Hematopoietic multipotent progenitor cell treated with erythropoietin and hydrocortisone succinate and interleukin-3 and kit ligand, for 8 days (in vitro differentiated cells): ENCODE measurements at places on chromosomes 12 and 14.

GRCh38 chr14:74549588-74549987 is 56.0 kb downstream of the ISCA2 start:
- no peak for DNase-seq

DNA sequence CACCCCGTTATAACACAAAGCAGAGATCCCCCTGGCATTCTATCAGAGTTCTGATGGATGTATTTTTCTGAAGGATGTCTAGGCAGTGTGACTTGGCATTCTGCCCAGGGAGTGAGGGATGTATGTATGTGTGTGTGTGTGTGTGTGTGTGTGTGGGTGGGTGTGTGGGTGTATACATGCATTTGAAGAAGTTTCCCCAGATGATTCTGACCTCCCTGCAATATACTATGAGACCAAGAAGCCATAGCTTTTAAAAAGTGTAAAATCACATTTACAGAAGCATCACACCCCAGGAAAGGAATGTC is 59.7 kb upstream of the NAP1L1 start:
- DNase-seq = no peak

DNA sequence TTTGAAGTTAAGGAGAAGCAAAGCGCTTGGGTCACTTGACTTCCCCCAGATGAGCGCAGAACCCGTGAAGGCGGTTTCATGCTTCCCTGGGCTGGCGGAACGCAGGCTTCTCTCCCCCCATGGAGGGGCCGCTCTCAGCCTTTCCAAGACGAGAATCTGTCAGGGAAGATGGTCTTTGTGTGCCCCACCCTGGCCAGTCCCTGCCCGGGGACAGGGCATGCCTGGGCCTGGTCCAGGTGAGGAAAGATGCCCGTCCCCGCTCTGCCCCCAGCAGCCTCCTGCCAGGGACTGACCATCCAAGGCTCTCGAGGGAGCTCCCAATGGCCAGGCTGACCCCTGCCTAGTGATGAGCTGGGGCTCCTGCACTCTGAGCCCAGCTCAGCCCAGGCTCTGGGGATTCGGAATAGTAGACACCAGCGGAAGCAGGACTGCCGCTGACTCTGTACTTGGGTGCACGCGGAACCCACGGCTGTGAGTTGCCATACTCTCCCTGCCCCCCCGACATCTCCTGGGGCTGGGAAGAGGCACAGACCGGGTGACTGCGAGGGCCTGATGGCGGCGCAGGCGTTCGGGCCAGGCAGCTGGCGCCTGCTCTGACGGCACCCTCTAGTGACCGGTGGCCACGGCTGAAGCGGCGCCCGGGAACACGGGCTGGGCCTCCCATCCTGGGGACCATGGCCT is 142.2 kb upstream of the FKBP4 start:
- DNase-seq = no peak

DNA sequence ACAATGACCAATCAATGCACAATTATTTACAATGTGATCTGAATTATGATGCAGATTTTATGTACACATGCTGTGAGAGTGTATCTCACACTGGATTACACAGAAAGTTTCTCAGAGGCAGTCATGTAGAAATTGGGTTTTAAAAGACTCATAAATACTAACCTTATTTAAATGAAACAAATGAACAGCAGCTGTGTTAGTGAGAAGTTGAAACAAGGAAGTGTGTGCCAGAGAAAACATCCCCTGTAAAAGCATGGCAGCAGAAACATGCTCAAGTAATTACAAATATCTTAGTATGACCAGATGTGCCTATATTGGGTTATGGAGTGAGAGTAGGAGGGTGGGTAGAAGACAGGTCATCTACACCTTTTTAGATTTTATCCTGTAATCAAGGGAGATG is 723.7 kb downstream of the C12orf50 start:
- no peak for DNase-seq

DNA sequence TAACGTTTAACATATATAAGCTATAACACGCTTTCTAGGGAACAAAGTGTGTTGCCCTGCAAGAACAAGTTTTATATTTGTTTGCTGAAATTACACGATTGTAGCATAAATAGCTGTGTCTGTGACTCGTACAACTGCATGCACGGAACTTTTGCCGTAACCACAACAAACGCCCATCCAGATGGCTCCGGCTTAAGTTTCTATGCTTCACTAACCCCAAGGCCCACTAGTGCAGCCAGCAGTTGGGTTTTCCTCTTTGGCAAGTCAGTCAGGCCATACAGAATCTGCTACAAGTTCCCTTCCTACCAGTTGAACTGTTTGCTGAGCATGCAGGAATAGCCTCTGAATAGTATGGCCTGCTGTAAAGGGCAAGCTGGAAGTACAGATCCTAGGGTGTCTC is 12.1 kb downstream of the CSRP2 start:
- no peak for DNase-seq

GRCh38 chr12:29713729-29714128 is 70.0 kb downstream of the TMTC1 start:
- DNase-seq = no peak

- DNase-seq = peak; percentile 82
These were observed 41.9 kb upstream of the NCOR2 start for GRCh38 chr12:124609041-124609989.

GRCh38 chr12:121107681-121108080 is 25.0 kb upstream of the P2RX7 start:
- no peak for DNase-seq

DNA sequence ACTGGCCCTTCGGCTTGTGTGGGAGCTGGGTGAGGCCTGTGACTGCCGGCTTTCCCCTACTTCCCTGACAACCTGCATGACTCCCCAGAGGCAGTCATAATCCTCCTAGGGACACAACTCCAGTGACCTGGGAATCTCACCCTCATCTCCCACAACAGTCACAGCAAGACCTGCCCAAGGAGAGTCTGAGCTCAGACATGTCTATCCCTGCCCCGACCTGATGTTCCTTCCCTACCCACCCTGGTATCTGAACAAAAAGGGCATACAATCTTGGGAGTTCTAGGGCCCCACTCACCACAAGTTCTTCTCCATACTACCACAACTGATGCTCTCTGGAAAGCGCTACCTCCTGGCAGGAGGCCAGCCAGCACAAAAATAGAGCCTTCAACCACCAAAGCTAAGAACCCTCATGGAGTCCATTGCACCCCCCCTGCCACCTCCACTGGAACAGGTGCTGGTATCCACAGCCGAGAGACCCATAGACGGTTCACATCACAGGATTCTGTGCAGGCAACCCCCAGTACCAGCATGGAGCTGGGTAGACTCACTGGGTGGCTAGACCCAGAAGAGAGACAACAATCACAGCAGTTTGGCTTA is 16.8 kb downstream of the ATP23 start:
- no peak for DNase-seq

DNA sequence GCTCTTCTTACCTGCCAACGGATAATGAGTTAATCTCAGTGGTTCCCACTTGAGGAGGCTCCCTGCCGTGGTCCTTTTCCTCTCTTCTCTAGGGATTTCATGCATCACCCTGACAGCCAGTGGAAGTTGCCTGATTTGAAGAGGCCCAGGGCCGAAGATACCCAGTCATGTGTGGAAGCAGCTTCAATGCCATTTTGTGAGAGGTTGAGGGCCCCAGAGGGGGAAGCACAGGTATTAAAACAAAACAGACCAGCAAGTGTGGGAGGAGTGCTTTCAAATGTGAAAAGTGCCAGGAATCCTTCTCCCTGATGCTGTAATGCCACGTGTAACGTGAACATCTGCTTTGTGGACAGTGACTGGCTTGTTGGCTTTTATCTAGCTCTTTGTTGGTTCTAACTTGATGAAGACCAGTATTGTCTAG is 1.5 kb downstream of the TCP11L2 start:
- no peak for DNase-seq

GRCh38 chr12:69044887-69045286 is 111.9 kb upstream of the CPM start:
- DNase-seq = no peak

- DNase-seq = no peak
These were observed 2.5 kb upstream of the TTC7B start for GRCh38 chr14:90818715-90819114.

GRCh38 chr12:132761921-132762583 is 420 bp upstream of the ANKLE2 start:
- DNase-seq = peak; percentile 82

GRCh38 chr12:42162193-42162592 is 17.5 kb upstream of the GXYLT1 start:
- DNase-seq = no peak

- DNase-seq = no peak
These were observed 2.6 kb upstream of the SOX5 start for GRCh38 chr12:23952071-23952470.

GRCh38 chr14:56903304-56903969 is 93.2 kb upstream of the OTX2 start:
- DNase-seq = no peak

DNA sequence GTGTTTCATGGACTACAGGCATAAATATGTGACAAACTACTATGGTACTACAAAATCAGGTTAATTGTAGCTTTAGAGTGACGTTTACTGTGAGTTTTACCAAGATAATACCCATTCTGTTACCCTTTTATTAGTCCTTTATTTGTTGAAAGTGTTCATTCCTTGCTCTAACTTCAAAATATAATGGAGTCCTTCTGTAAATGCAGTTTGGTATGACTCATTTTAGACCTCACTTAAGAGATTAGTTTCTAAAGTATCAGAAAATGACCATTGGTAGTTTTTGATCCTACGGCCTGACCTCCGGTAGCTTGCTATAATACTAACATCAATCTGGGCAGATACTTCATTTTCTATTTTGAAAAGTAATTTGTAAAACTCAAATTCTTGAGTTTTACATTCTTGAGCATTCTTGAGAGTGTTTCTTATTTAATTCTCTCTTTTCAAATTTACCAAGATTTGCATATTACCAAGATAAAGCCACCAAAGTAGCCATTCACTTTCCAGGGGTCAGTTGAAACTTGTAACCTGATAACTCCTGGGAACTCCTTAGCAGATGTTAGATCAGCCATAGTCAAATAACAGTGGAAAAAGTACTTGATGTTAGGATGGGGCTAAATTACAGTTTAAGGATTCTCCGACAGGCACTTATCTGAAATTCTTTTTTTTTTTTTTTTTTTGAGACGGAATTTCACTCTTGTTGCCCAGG is 4.2 kb downstream of the HSPA2 start:
- DNase-seq = no peak

DNA sequence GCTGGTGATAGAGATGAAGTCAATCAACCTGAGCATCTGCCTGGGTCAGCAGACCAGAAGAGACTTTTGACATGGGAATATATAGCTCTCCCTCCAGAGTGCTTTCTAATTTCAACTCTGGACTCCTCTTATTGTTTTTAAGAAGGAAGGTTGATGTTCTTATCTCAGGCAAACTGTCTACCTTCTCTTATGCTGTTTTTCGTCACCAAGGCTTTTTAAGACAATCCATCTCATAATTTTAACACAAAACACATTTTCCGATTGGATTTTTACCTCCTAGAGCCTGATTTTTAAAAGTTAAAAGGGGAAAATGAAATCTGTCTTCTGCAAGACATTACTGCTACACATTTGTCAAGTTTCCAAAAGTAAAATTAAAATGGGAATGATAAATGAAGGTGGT is 368.7 kb upstream of the MIS18BP1 start:
- no peak for DNase-seq

- no peak for DNase-seq
These were observed 120.1 kb downstream of the BICD1 start for GRCh38 chr12:32226768-32227167.

DNA sequence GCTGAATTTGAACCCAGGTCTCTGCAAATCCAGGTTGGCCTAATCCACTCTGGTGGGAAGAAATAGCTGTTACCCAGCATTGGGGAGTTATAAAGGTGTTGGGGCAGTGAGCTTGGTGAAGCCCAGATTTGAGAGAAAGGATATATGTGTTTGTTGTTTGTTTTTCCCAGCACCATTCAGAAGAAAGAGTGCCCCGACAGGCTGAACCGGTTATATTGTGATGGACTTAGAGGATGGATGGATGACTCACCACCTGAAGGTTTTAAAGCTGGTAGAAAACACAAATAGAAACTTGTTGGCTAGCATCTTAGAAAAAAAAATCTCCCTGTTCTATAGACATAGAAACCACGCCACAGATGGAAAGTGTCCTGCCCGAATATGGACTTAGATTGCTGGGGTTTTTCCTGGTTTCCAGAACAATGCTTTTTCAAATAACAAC is 404.6 kb downstream of the MED13L start:
- DNase-seq = no peak

DNA sequence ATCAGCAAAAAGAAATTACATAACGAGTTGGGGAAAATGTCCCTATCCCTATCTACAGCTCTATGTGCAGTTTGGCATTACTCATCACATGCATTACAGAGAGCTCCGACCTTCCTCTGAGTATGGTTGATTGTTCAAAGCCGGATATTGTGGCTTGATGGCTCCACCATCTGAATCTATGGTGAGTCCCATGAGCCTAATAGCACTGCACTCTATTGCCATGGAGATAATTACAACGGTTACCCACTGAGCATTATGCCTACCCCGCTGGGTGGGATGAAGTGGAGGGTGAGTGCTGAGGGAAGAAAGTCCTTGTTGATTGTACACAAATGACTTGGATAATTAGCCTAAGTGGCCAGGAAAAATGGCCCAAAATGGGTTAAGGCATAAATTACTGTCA is 800.5 kb downstream of the NRXN3 start:
- DNase-seq = no peak

GRCh38 chr12:71694099-71694820 is 8.4 kb downstream of the TMEM19 start:
- DNase-seq = no peak

GRCh38 chr12:53929527-53929926 is 9.1 kb upstream of the HOXC13 start:
- DNase-seq = no peak

GRCh38 chr14:37583358-37584210 is 11.5 kb downstream of the FOXA1 start:
- no peak for DNase-seq

DNA sequence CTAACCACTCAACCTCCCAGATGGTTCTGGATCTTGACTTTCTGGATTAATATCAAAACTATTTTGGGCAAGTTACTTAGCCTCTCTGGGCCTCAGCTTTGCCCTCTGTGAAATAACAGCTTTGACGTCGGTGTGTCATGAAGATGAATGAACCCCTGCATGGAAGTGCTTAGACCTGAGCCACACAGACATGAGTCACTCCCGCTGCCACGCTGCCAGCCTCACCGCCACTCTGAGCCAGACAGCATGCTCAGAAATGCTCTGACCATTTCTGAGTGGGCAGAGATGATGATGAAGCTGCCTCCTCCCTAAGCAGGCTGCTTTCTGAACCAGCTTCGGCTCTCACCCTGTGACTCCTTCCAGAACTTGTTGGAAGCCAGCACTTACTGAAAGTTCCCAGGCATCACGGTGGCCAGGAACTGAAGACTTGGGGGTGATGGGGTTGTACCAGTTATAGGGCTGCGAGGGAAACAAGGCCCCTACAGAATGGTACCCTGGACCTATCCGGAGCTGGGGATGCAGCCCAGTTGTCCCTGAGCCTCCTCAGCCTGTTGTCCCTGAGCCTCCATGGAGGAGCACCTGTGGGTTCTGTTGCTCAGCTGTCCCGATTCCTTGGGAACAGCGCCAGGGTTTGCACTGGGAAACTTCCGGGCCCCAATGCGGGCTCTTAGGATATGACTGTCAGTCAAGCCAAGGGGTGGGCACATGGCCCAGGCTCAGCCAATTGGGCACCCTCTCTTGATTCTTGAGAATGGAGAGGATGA is 2.0 kb upstream of the CCDC197 start:
- DNase-seq = no peak

- no peak for DNase-seq
These were observed 143.8 kb upstream of the CLEC14A start for GRCh38 chr14:38399652-38400051.
